ENCODE measurements at places on chromosomes 6 and 20.

GRCh38 chr6:56752009-56752408 is 109.3 kb upstream of the DST start:
- DNase-seq, result no peak

DNA sequence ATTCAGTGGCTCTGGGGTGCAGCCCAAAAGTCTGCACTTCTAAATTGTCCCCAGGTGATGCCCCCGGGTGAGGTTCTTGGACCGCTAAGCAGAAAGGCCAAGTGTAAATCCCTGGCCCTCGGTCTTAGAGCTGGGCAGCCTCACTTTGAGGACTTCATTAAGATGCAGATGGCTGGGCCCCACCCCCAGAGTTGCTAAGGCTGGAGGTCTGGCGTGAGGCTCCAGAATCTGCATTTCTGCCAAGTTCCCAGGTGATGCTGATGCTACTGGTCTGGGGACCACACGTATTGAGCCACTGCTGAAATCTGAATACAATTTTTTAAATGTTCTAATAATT is 735 bp upstream of the SLC23A2 start:
- no peak for DNase-seq

- no peak for DNase-seq
These were observed 222.9 kb downstream of the LAMA2 start for GRCh38 chr6:129105793-129106192.

GRCh38 chr6:56055081-56055704 is 179.8 kb upstream of the BMP5 start:
- no peak for DNase-seq

- DNase-seq, result no peak
These were observed 10.2 kb upstream of the DNAJC5 start for GRCh38 chr20:63884506-63885263.

GRCh38 chr6:54107470-54108090 is 3.7 kb upstream of the MLIP start:
- DNase-seq, result no peak

DNA sequence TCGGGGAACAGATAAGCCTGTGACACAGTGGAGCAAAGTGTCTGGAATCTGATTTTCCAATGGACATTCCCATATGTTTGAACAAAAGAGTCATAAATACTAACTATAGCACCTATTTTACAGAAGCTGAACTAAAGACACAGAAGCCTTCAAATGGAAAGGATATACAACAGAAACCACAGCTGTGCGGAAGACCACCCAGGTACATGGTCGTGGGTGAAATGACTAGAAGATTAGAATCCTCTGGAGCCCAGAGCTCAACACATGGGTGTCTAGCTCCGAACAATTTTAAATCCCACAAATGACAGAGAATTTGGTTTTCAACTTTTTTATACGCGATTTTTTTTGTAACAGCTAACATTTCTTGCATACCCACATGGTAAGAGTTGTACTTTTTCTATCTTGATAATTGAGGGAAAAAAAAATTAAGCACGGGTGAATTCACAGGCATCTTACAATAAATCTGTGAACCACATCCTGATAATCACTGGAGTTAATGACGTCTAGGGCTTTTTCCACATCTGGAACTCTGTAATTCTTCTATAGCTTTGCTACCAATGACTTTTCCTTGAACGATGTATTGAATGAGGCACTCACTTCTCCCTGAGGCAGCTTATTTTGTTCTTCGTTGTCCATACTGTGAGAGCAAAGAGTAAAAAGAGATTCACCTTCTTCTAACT is 271.1 kb upstream of the AGPAT4 start:
- no peak for DNase-seq

GRCh38 chr6:21451546-21452013 is 142.0 kb upstream of the SOX4 start:
- DNase-seq, result no peak

- DNase-seq, result no peak
These were observed 121.7 kb downstream of the NKAIN2 start for GRCh38 chr6:123925350-123925749.

DNA sequence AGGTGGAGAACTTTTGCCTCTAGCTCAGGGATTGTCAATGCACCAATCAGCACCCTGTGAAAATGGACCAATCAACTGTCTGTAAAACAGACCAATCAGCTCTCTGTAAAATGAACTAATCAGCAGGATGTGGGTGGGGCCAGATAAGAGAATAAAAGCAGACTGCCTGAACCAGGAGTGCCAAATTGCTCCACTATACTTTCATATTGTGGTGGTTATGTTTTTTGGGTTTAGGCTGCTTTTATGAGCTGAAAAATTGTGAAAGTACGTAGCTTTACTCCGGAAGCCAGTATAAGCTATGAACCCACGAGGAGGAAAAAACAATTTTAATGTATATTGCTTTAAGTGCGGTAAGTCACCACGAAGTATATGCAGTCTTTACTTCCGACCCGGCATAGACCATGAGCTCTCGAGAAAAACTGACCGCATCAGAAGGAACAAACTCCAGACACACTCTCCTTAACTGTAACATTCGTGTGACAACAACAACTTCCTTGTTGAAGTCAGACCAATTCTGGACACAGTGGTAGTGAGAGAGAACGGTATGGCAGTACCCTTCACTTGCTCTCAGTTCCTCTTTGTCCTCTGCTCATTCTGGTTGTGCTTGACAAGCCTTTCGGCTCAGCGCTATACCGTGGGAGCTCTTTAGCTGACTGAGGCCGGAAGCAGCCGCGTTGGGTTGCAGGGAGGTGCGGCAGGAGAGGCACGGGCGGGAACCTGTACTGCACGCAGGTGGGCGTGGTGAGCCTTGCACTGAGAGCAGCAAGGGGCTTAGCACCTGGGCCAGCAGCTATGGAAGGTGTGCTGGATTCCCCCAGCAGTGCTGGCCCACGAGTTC is 81.9 kb upstream of the E2F3 start:
- DNase-seq, result no peak

GRCh38 chr20:56945057-56945456 is 316.0 kb downstream of the TFAP2C start:
- DNase-seq, result no peak

DNA sequence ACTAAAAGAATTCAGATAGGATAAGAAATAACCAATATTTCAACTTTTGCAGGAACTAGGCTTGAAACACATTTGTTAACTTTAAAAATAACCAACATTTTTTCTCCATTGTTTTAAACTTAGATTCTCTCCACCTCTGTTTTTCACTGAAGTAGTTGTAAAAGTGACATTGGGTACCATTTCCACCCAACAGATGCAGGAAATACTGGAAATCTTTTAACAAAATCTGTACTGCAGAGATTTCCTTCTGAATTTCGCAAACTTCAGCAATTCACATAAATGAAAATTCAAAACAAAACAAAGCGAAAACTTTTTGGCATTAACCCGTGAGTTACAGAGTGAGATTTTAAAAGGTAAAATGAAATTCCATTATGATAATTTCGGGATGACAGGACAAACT is 731.7 kb downstream of the RFPL4B start:
- DNase-seq, result no peak

DNA sequence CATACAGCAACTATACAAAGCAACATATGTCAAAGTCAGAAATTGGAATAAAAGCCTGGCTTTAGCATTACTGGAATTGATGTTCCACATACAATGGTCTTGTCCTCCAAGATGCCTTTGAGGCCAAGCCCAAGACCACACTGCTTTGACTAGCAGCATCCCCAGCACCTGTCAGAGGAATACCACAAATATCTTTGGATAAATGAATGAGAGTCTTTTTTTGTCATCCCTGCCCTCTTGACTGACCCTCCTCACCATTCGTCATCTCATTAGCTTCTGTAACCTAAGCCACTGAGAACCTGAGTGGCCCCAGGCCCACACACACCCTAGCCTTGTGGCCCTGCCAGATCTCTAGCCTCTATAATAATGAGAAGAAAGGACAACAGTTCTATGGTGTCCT is 48.5 kb downstream of the TNFRSF21 start:
- no peak for DNase-seq

DNA sequence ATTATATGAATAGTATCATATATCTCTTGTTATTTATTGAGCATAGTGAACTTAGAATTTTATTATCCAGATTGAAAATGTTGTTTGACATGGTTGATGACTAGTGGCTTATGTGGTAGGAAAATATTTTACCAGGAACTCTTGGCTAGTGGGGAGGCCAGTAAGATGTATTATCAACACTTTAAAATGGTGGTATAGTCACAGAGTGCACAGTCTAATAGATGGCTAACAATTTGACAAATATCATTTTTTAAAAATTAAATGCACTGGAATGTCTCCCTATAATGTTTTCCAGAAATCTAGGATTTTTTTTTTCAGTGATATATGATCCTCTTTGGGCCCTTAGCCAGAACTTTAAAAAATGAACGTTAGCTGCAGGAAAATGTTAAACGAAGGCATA is 26.9 kb upstream of the EYA4 start:
- no peak for DNase-seq

GRCh38 chr20:4451487-4452081 is 270.1 kb upstream of the PRND start:
- no peak for DNase-seq

GRCh38 chr20:38882600-38882999 is 43.6 kb upstream of the FAM83D start:
- DNase-seq, result no peak

DNA sequence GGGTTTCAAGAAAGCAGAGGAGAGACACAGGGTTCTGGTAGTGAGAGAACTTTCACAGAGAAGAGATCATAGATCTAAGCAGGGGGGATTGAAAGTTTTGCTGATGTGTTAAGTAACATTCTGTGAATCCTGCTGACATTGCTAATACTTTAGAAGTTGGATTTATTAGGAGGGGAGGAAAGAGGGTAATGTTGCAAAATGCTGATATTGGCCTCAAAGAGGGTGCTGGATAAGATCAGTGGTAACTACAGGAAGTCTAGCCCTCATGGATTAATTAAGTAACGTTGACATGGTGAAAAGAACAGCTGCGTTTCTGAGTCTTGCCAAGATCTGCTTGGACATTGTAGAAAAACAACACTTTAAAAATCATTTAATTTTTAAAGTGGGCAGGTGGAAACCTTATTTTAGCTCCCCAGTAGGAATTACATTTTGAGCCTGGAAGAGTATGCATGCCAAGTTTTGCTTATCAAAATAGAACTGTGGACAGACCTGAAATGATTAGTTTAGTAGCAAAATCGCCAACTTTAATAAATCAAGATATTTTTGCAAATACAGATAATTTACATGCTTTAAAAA is 606.0 kb upstream of the HTR1E start:
- DNase-seq, result no peak

- DNase-seq, result no peak
These were observed 5.6 kb upstream of the RAMACL start for GRCh38 chr6:166591961-166592520.
